ENCODE measurements at places on chromosomes 3 and 15.

- no peak for DNase-seq
Measured at GRCh38 chr15:70418943-70419342, 321.2 kb upstream of the TLE3 start.

DNA sequence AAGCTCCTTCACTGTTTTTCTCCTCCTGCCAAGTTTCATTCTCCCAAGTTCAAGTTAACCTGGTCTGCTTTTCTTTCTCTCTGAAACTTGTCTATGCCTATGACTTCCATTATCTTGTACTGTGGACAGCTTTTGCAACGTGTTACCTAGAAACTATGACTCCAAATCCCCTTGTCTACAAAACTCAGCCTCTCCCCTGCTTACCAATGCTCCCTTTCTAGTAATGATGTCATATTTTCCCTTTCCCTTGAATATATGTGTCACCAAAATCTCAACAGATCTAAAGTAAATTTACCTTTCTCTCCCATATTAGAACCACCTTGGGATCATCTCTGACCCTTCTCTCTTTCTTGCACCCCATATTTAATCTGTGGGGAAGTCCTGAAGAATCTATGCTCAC is 10.5 kb upstream of the ABHD2 start:
- no peak for DNase-seq

DNA sequence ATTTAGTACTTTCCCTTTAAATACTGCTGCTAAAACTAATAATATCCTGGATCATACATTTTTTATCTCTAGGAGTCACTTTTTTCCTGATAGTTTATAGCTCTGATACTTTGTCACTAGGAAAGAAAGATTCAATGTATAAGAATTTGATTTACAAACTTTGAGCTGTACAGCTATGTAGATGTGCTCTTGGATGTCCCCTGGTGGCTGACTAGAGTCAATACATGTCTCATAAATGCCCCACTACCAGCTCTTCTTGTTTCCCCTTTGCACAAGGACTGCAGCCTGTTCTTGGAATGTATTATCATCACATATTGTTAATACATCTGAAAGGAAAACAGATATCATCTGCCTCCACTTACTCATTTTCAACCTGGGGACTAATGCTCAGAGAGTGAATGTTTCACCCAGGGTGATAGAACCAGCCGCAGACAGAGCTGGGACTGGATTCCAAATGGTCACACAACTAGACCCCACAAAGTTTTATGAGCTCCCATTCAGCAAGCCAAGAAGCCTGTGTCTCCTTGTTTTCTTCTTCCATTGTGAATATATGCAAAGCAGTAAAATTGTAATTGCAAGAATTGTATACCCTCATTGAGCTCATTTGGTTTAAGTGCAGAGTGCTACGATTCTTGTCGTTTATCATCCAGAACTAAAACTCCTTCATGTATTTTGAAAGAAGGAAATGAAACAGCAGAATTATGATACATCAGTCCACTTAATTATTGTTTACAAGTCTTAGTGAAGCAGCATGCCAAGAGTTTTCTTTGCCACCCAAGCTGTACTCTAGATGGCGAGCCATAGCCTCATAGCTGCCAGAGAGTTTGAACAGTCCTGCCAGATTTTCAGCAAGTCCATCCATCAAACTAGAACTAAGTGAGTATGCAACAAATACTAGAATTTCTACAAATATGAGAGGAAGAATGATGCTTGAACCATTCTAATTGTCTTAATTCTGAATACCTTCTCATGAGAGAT is 261.6 kb upstream of the LMCD1 start:
- DNase-seq = no peak

- no peak for DNase-seq
Measured at GRCh38 chr3:129317848-129318247, 39.2 kb downstream of the HMCES start.

GRCh38 chr3:148778926-148779325 is 48.7 kb upstream of the CPB1 start:
- DNase-seq = no peak

- DNase-seq = no peak
Measured at GRCh38 chr3:47404431-47404876, 23.6 kb downstream of the PTPN23 start.

GRCh38 chr3:128409624-128410581 is 56.8 kb downstream of the DNAJB8 start:
- DNase-seq = no peak

GRCh38 chr15:39597751-39598185 is 16.9 kb downstream of the THBS1 start:
- DNase-seq = no peak

DNA sequence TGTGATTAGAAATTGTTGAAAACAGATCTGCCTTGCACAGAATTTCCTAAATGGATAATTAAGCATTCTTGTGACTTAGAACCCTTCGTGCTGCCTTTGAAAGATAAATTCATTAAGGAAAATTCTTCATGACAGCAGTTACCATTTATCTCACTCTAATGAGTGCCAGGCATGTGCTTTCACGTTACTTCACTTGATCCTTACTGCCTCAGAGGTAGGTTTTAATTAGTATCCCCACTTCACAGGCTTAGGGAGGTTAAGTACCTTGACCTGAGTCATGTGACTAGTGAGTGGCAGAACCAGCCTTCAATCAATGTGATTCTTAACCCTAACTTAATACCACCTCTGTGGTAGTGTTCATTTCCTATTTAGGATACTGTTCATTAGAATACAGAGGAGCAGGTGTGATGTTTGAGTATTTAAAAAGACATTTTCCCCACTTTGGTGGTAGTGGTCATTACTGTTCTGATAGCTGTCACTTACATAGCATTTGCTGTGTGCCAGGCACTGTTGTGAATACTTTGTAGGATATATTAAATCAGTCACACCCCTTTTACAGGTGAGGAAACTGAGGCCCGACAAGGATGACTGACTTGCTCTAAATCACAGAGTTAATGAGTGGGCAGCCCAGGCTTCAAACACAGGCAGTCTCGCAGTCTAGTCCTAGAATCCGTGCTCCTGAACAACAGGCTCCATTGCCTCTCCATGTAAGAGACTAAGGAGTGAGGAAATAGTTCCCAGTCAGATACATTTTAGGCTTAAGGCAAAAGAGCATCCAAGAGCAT is 57.9 kb downstream of the RLBP1 start:
- DNase-seq = no peak

- no peak for DNase-seq
Measured at GRCh38 chr3:149291178-149291577, 42.3 kb downstream of the TM4SF18 start.

- DNase-seq = no peak
Measured at GRCh38 chr3:182182531-182182968, 470.8 kb downstream of the SOX2 start.

- no peak for DNase-seq
Measured at GRCh38 chr15:37528432-37528831, 406.0 kb upstream of the TMCO5A start.

DNA sequence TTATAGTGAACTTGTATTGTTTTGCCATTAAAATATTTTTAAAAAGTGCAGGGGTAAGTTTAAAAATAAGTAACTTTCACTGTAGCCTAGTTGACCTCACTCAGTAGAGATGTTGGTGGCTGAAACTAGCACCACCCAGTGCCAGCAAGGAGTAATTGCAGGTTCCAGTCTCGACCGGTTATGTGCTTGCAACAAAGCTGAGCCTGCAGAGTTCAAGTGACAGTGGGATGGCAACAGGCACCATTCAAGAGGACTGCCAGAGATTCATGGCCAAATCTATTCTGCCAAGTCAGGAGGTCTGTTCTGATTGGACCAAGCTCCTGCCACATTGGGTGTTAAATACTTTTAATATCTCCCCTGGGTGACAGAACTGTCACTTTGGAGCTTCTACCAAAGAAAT is 2.7 kb downstream of the ADAMTS7 start:
- no peak for DNase-seq

DNA sequence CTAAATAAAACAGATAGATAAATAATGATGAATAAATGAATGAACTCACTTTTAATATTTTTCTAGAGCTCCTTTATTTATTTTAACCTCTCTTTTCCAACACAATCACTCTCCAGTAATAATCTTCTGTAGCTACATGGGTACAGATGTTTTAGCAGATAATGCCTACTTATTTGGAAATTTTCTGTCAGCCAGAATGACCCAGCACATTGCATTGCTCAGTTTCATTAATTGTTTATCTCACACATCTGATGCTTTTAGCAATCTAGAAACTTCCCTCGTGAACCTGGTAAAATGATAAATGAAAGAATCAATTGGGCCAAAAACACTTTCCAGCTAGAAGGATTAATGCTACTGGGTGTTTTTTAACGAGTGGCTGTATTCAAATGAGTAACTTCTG is 14.9 kb upstream of the MYH15 start:
- no peak for DNase-seq

- no peak for DNase-seq
Measured at GRCh38 chr3:51955893-51956770, 951 bp downstream of the GPR62 start.

GRCh38 chr15:90388462-90389380 is 679 bp downstream of the IQGAP1 start:
- DNase-seq = no peak

DNA sequence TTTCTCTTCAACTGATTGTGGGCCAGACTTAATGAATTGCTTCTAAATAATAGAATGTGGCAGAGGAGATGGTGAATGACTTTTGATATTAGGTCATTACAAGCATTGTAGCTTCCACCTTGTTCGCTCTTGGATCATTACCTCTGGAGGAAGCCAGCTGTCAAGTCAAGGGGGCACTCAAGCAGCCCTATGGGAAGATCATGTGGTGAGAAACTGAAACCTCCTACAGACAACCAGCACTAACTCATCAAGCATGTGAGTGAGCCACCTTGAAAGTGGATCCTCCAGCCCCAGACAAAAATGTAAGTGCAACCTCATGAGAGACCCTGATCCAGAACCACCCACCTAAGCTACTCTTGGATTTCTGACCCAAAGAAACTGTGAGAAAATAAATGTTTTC is 109.8 kb upstream of the TBC1D5 start:
- no peak for DNase-seq

DNA sequence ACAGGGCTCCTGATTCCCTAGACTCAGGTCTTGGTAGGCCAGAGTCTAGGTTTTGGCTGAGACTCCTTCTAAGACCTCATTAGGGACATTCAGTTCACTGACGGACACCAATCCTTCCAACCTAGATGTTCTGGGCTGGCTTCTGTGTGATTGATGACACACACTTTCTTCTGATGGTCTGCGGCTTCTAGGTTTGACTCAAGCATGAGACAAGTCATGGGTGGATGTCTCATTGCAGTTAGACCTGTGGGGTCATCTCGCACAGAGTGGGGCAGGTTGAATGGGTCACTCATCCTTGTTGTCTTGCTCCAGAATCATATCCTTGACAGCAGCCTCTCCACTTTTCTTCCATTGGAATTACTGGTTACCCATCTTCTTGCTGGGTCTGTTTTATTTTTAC is 35.8 kb downstream of the ARNT2 start:
- DNase-seq = no peak

GRCh38 chr3:60333710-60334109 is 917.5 kb downstream of the FHIT start:
- DNase-seq = no peak

DNA sequence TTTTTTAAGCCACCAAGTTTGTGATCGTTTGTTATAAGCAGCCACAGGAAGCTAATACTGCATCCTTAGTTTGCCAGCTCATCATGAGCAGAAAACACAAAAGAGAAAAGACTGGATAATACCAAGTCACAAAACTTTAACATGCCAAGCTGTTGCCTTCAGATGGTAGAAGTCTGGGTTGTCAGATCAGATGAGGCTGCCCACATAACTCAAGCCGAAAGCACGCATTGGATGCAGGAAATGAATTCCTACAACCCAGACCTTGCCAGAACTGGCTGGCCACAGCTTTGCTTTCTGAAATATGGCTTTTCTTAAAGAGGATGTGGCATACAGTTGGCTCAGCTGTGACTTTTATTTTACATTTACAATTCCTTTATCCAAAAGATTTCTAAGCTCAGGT is 118.3 kb upstream of the NEO1 start:
- no peak for DNase-seq

- DNase-seq = no peak
Measured at GRCh38 chr3:138433892-138434275, 532 bp upstream of the ESYT3 start.

DNA sequence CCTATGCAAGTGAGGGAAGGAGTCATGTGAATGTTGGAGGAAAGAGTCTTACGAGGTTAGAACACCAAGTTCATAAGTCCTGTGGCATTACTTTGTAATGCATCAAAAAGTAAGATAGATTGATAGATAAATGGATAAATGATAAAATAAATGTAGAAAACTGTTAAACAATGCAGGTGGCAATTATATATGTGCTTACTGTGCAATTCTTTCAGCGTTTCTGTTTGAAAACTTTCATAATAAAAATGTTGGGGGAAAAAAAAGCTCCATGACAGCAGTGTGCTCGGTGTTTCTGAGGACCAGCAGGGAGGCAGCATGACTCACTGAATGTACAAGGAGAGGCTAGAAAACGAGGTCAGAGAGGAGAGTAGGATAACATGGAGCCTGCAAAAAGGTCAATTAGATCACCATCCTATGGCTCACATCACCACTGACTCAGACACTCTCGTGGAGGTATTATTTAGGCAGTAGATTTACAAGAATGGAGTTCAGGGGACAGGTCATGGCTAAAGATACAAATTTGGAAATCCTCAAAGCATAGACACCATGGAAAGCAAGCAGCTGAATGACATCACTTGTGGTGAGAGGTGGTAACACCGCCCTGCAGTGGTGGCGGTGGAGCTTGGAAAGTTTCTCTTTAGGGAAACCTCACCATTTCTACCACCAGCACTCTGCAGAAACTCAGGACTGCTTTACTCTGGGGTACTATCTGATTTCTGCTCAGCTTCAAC is 219.8 kb downstream of the CTNNB1 start:
- no peak for DNase-seq

DNA sequence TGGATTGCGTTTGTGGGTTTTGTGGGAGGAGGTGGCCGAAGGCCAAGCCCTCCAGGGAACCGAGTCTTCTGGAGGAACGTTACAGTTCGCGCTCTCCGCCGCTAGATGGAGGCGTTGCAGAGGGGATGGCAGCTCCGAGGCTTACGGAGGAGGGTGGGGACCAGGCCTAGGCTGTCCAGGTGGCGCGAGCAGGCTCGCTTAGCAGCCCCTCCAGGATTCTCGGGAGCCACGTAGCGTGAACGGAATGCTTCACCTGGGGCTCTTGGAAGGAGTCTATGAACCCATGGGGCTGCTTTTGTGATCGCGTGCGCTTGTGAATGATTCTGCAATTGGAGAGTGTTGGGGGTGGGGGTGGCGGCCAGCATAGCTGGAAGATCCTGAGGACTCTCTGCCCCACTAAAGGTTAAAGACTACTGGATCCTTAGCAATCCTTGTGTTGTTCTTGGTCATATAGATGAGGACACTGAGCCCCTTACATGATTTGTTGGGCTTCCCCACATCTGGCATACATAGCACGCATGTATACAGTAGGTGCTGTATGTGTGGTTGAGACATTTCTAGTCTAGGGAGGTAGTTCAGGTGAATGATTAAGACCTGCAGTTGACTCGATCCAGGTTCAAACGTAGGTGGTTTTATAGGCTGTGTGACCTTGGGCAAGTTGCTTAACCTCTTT is 25.7 kb downstream of the FAM3D start:
- peak; percentile 21 for DNase-seq

DNA sequence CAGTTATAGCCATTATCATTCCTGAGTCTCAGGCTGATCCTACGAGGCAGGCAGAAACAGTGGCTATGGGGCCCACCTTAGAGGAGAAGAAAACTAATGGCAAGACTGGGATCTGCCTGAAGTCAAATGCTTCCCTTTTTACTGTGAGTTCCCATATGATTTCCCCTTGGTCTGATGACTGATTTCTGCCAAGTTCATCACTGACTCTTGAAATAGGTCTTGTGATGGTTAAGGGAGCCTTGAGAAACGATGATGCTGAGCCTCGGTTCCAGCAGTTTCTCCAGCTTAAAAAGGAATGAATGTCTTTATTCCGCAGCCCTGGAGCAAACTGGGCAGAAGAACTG is 29.4 kb upstream of the LDHAL6B start:
- no peak for DNase-seq
